Pons (tissue), 1 donor: ENCODE measurements at places on chromosomes 16 and 17.

DNA sequence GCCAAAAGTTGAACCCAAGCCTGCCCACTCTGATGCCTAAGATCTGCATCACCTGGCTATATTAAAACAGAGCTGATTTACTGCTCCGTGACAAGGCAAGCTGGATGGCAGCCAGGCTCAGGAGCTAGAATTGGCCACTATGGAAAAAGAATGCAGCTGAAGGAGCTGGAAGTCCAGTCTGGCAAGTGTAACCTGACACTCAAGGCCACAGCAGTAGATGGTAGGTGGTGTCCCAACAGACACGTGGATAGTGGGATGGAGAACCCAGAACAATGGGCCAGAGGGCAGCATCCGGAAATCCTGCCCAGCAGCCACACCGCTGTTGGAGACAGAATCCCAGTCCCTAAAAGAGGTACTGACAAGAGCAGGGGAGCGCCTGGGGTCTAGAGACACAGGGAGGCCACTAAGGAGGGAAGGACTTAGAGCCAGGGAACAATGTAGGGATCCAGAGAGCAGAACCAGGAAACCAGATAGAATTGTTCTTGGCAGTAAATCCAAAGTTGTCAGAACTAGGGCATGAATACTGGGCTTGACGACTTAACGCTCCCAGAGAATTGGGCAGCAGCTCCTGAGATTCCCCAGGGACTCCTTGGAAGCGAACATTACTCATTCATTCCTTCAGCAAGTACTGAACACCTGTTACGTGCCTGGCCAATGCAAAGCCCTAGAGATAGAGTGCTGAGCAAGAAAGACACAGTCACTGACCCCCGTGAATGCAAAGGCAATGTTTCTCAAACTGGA lies 85.7 kb downstream of the CDYL2 start:
- DNase-seq, result peak; percentile 11

GRCh38 chr16:53052519-53053501 lies at the start of gene CHD9NB:
Gene CHD9NB (minus strand): TSS chr16:53052897. CDS start chr16:53044158, 8,739 bp downstream.
- DNase-seq, result no peak

- no peak for DNase-seq
Observed at GRCh38 chr17:72588561-72588960, 467.7 kb downstream of the SOX9 start.

DNA sequence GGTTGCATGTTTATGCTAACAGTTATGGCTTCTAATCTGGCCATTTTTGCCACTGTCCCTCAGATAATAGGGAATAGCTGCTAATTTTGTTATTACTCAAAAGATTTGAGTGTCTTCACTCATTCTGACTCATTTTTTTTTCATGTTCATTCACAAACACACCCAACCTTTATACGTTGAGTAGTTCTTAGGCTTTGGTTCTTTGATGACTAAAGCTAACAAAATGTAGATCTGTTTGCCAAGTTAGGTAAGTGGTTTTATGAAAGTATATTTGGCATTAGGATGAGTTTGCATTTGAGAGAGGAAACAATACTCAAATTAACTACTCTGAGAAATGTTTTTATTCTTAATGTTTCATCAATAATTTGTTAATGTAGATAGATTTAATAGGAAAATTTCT lies 3.6 kb downstream of the MAP2K4 start:
- no peak for DNase-seq

DNA sequence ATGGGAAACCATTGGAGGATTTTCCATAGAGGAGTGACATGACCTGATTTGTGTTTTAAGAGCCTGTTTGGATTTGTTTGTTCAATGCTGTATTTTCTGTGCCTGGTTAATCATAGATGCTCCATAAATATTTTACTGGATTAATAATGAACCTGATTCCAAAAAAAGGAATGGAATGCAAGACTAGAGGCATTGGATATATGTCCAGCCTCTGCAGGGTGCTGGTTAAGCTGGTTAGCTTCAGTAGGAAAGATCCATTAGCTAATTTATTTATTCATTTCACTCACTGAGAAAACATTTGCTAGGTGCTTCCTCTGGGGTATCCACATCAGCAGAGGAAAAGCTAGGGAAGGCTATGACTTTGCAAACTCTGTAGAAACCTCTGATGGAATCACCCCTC lies 57.7 kb downstream of the SHISA9 start:
- DNase-seq, result no peak

- no peak for DNase-seq
Observed at GRCh38 chr16:87744750-87745514, 20.9 kb downstream of the KLHDC4 start.

DNA sequence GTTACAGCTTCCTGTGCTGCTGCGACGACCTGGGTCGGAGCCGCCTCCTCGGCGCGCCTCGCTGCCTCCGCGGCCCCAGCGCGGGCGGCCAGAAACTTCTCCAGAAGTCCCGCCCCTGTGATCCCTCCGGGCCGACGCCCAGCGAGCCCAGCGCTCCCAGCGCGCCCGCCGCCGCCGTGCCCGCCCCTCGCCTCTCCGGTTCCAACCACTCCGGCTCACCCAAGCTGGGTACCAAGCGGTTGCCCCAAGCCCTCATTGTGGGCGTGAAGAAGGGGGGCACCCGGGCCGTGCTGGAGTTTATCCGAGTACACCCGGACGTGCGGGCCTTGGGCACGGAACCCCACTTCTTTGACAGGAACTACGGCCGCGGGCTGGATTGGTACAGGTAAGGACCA lies 746 bp downstream of the HS3ST2 start:
- no peak for DNase-seq
